ENCODE measurements at places on chromosomes 2 and 18.

GRCh38 chr2:47225061-47225783, 70.1 kb upstream of the STPG4 start:
- DNase-seq = peak; percentile 90

- DNase-seq = peak; percentile 21
Measured at GRCh38 chr2:165888171-165888570, 65.4 kb downstream of the TTC21B start.

GRCh38 chr2:190846746-190847145, 33.9 kb upstream of the GLS start:
- no peak for DNase-seq

DNA sequence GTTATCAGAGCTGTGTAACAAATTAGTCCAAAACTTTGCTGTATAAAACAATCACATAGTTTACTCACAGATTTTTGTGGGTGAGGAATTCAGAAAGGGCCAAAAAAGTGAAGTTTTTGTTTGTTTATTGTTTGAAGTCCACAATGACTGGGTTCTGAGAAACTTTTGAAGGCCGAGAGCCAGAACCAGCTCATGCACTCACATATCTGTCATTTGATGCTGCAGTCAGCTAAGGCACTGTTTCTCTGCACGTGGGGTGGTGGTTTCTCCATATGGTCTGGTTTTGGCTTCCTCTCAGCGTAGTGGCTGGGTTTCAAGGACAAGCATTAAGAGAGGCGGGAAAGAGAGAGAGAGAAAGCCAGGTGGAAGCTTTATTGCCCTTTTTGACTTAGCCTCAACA, 131.8 kb downstream of the TWIST2 start:
- peak; percentile 46 for DNase-seq

DNA sequence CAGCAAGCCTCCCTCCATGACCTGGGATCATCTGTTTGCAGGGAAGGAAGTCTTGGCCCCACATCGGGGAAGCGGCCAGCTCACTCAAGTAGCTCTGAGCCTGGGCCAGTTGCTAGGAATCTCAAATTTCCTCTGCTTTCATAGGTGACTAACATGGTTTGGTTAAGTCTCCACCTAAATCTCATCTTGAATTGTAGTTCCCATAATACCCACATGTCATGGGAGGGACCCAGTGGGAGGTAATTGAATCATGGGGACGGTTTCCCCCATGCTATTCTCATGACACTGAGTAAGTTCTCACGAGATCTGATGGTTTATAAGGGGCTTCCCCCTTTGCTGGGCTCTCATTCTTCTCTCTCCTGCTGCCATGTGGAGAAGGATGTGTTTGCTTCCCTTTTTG, 75.2 kb downstream of the LBH start:
- DNase-seq = no peak

GRCh38 chr18:32328379-32328778, 138.5 kb downstream of the MEP1B start:
- peak; percentile 43 for DNase-seq

- peak; percentile 49 for DNase-seq
Measured at GRCh38 chr2:118089139-118089800, 999 bp downstream of the INSIG2 start.

DNA sequence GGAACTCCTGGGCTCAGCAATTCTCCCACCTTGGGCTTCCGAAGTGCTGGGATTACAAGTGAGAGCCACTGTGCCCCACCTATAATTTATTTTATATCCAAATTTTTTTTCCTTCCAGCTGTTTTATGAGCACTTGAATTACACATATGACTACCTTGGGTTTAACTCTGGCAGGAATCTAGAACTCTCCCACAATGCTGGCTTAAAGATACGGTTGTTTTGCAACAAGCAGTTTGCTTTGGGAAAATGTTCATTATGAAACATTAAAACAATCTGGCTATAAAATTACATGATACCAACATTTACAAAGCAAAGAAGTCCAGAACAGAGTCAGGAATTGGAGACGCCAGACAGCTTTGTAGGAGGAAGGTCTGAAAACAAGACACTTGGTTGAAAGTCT, 12.8 kb downstream of the CD302 start:
- DNase-seq = no peak

GRCh38 chr2:45777996-45778719, 126.7 kb downstream of the PRKCE start:
- no peak for DNase-seq

DNA sequence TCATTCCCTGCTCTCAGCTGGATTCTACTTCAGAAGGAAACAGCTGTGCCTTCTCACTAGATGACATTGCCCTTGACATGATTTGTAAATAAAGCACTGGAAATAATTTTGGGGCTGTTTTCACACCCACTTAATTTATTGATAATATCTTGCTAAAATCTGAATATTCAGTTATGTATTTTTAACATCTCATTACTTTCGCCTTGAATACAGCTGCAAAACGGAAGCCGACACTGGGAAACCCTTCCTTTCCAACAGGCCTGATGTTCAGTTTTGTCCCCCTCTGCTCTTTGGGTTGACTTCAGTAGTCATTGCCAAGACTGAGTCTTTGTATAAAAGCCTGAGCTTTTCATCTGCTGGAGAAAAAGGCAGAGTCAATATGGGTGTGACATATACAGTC, 82.7 kb downstream of the DOCK10 start:
- no peak for DNase-seq

GRCh38 chr2:96663177-96663576, 20.6 kb downstream of the FER1L5 start:
- no peak for DNase-seq

DNA sequence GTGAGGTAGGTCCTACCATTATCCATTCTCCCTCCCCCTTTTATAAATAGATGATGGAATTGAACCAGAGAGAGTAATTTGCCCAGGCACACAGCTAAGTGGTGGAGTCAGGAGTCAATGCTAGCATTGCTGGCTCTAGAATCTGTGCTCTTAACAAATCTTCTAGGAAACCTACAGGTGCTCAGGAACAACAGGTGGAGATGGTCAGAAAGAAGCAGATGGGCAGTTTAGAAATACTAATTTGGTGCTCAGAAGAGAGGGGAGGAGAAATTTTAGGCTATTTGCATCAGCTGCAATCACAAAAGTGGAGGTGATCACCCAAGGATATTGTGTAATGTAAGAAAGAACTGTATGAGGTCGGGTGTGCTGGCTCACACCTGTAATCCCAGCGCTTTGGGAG, 219.4 kb upstream of the SMAD7 start:
- no peak for DNase-seq

- no peak for DNase-seq
Measured at GRCh38 chr2:98126061-98126460, 39.1 kb downstream of the VWA3B start.

DNA sequence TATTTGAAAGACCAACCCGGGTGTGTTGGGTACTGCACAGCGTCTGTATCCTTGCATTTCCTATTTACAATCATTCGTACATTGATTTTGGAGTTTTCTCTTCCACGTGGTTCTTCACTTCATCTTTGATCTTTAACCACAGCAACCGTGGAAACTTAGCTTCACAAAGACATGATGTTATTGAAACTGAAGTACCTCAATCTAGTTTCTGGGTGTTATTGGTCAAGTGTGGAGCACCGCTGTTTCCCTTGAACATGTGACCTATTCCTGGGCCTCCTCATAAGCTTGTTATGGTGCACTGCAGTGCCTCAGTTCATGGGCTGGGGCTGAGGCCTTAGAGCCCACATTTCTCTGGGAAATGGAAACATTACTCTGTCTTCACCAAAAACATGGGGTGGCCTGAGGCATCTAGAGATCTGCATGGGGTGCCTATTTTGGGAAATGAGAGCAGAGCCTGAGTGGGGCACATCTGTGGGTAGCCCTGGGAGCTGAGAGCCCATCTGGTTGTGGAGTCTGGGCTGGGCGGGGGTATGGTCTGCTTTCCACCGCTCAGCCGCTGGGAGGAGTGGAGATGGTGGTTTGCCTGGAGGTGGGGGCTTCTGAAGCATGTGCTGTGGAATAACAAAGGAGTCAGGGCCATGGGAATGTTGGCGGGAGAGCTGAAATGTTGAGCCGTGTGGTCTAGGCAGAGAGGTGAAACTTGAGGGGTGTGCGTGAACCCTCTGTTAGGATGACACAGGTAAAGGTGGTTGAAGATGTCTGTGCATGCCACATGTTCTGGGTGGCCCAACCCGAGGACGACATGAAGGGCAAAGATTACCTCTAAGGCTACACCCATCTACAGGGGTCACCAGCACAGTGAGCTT, 37.4 kb downstream of the ZNF236 start:
- no peak for DNase-seq

- DNase-seq = no peak
Measured at GRCh38 chr2:217601601-217602000, 401.2 kb downstream of the TNS1 start.

- no peak for DNase-seq
Measured at GRCh38 chr2:174759381-174760065, 4.7 kb downstream of the CHRNA1 start.

GRCh38 chr18:79355433-79356335, 40.0 kb upstream of the NFATC1 start:
- DNase-seq = no peak

GRCh38 chr18:77103991-77104531, 28.5 kb downstream of the MBP start:
- DNase-seq = no peak

DNA sequence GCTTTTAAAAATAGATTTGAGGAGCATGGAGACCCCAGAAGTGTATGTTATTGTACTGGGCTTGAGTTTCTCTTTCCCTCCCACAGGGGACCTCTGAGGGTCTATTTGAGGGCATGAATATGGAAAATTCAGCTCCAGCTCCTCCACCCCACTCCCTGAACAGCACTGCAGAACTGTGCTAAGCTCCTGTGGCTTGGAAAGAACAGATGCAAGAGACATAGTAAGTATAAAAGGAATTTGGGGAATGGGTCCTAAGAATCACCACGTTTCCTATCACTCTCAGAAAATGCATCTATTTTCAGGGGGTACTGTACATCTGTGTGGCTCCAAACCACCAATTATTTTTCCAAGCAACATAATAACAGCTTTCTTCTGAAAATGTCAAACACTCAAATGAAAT, 416.1 kb downstream of the ZNF521 start:
- no peak for DNase-seq

DNA sequence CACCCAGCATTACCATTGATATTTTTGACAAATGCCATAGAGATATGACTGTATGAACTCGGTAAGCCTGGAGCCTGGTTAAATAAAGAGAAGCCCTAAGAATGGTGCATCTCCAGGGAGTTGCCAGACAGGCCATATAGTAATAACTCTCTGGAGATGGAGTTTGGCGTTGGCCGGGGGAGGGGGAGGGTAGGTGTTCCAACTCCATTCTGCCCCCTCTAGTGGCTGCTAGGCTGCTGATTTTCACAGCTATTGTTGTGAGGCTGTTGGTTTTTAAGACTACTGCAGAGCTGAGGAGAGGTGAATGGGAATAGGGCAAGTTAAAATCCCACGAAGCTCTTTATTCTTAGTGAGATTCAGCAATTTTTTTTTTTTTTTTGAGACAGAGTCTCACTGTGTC, 99.9 kb downstream of the GALNT14 start:
- DNase-seq = no peak

GRCh38 chr18:11607906-11608305, 1.5 kb upstream of the SLC35G4 start:
- DNase-seq = no peak

DNA sequence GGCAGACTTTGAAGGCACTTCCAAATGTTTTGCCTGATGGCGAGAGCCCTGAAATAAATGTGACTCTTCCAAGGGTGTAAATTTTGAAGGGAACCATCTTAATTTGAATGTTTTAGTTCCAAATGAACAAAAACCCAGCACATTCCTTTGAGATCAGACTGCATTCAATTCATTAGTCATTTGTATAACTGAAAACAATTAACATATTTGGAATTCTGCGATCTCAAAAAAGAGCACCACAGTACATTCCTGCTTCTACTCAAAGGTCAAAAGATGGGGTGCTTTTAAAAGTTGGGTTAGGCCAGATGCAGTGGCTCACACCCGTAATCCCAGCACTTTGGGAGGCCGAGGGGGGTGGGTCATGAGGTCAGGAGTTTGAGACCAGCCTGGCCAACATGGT, 38.2 kb upstream of the CHRNA1 start:
- DNase-seq = peak; percentile 87

- DNase-seq = no peak
Measured at GRCh38 chr18:75110846-75111415, 98.0 kb downstream of the PTGR3 start.

DNA sequence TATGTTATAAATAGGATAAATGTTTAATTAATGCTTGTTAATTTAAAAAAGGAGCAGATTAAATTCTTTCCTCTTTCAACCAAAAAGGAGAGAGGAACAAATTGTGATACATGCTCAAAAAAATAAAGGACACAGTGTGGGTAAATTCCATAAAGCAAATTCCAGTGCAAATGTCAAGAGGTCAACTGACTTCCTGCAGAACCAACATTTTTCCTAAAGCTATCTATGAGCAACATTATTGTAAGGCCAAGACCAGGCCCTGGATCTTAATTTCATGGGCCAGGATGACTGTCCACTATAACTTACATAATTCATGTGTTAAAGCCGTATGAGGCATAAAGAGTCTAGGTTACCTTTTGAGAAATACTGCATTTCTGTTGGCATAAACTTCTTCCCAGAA, 93.9 kb upstream of the RPE start:
- no peak for DNase-seq

DNA sequence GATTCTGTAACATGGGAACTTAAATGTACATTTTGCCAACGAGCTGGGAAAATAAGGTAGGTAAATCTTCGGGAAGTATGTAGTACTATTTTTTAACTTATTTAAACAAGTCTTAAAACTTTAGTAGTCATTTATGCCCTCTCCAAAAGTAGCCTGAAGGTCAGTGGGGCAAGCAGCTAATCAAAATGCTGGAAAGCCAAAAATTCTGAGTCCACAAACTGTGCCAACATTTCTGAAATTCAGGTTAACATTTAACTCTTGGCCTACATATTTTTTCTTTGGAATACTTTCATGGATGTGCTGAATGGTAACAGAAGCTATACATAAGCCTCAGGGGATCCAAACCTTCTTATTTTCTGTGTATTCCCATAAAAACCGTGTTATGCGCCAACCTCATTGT, 26.3 kb downstream of the WDR75 start:
- DNase-seq = no peak

DNA sequence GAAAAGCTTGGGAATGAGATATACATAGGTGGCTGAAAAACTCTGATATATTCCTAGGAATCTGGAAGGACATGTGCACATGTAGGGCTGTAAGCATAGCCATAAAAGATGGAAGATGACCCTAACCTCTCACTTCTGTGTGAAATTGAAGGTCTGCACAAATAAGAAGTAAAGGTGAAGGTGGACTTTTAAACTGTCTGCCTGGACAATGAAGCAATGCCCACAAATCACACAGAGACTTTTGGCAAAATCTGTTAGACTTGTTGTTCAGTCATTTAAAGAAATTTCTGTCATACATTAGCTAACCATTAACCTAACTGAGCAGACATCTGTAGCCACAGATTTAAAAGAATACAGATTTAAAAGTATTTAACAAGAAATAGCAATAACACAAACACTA, 65.3 kb upstream of the CCDC178 start:
- no peak for DNase-seq

DNA sequence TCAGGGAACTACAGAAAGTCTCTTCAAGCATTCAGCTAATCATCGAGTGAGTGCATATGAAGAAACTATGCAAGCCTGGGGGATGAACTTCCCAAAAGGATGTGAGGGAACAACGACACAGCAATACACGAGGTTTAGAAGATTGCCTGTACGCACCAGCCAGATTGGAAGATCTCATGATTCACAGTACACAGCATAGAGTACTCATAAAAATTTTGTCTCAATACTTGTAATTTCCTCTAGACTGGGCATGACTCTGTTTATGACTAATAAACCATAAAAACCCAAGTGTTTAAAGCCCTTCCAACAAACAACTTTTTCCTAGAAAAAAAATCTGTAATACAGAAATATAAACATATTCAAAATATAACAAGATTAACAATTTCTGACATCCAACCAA, 279.7 kb downstream of the KCNJ3 start:
- DNase-seq = no peak

- no peak for DNase-seq
Measured at GRCh38 chr2:3253913-3254441, 123.6 kb downstream of the EIPR1 start.

Data from fibroblast of lung (primary cell).